ENCODE measurements at places on chromosomes 13 and 19.
A peak's percentile ranks its signal among the peaks of the same experiment; 100 is the strongest.

DNA sequence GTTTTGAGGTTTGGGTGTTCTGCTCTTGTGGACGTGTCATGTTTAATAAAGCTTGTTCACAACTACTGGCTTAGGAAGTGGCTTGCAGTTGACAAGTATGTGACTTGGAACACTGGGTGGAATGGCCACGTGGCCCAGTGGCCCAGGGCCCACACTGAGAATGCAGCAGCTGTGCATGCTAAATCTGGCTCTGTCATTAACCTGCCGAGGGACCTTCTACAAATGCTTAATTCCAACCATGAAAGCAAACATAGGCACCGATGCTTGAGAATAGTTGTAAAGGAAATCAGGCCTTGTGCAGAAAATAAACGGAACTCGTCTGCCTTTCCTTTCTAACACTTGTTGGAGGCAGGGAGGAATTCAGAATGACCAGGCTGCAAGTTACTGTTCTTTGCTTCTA is 11.6 kb upstream of the CLDN10 start:
- DNase-seq, result no peak

- no peak for DNase-seq
Observed at GRCh38 chr19:30887042-30887441, 462.2 kb downstream of the TSHZ3 start.

GRCh38 chr19:1266129-1266915 is 2.8 kb upstream of the CIRBP start:
- DNase-seq, result peak; percentile 95

- peak; percentile 53 for DNase-seq
Observed at GRCh38 chr13:27450921-27451471, 632 bp upstream of the MTIF3 start.

DNA sequence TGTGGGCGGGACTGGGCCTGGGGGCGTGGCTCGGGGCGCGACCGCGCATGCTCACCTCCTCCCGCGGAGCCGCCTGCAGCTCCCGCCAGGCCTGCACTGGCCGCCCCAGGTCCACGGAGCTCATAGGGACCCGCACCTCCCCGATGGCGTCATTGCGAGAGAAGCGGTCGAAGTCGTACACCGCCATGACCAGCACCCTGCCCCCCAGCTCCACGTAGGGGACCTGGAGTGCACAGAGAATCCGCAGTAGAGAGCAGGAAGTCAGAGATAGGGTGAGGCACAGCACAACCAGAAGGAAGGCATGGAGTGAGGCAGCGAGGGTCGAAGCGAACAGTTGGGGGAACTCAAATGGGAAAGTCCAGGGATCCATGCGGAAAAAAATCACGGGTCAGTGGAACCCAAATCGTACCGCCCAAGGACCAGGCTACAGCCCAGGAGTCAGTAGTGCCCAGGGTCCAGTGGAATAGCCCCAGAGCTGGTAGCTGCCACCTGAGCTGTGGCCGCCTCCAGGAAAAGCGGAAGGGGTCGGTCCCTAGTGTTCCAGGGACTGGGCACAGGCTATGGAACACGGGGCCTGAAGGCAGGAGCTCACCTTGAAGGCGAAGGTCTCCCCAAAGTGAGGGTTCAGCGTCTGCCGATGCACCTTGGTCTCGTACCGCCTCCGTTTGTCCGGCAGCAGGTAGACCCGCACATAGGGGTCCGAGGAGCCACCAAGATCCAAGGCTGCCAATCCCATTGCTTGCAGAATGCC is 4.8 kb downstream of the SYT5 start:
- DNase-seq, result no peak

DNA sequence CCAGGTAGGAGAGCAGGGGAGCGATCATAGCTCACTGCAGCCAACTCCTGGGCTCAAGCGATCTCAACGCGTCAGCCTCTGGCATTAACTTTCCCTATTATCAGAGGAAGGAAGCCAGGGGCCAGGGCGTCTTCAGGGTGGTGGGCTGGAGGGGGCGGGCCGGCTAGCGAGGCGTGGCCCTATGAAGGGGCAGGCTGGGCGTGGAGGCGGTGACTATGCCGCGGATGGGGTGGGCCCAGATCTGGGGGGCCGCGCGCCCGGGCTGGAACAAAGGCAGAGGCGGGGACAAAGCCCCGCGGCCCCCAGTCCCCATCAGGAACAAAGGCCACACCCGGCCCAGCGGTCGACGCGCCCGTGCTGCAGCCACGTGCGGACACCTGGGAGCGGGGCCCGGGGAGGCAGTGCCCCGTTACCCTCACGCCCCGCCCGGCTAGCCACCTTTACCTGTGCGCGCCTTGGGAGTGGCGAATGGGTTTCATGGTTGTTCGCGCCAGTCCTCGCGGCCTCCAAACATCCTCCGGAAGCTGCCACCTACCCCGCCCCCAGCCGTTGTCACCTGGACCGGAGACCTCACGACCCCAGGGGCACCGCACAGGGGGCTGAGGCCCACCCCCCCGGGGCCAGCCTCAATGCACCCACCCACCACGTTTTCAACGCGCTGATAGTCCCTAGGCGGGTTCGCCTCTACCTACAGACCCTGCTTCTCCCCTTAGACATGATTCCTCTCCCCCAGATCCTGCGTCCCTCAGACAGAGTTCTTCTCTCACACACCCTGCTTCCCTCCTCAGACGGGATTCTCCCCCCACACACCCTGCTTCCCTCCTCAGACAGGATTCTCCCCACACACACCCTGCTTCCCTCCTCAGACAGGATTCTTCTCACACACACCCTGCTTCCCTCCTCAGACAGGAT is 5.4 kb upstream of the TRIM28 start:
- DNase-seq, result peak; percentile 81

DNA sequence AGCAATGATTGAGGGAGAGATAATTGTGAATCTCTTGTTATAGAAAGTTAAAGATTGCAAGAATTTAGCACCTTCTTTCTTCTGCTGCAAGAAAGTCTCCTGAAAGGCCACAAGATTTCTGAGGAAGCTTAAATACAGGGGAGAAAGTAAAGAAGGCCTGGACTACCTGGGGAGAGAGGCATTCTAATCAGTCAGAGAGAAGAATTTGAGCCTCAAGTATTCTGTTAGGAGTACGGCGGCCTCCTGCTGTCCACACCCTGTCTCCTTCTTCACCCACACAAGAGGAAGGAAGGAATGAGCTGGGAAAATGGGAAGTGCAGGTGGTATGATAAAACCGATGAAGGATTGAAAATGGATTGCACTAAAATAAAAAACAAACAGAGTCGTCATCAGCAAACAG is 474.7 kb downstream of the DIAPH3 start:
- DNase-seq, result no peak

- DNase-seq, result peak; percentile 64
Observed at GRCh38 chr19:35109395-35110112, 6.1 kb upstream of the FXYD3 start.

DNA sequence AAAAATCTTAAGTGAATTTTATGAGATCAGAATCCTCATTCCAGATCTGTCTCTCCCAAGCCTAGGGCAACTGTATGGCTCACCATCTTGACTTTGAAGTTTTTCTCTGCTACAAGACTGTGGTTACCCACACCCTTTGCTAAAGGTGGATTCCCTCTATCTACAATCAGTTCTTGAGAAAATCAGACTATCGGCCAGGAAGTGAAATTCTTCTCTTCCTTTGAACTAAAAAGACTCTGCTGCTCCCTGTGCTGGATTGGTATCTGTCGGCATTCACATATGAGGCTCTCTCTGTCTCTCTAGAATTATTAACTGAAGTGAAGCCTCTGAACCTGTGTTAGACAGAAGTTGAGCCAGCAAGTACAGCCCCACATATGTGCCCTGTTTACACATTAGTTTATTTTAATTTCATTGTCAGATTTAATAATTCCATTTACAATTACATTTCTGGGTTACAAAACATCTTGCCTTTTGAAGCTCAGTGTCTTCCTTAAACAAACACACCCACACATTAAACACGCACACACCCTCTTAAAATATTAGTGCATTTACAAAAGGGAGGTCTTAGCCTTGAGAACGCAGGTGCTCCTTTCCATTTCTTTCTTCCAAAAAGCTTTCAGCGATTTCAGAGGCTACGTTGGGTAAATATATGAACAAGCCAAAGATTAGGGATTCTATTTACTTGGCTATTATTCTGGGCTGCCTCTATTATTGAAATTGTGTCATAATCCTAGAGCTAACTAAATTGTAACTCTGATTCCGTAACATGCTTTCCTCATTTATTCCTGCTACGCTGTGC is 145.7 kb downstream of the MIPEP start:
- DNase-seq, result no peak

GRCh38 chr19:18419195-18419698 is at the start of gene SSBP4:
Gene SSBP4 (plus strand): TSS chr19:18419398. CDS start chr19:18419649, 251 bp downstream.
- DNase-seq, result peak; percentile 88

- no peak for DNase-seq
Observed at GRCh38 chr19:58058467-58058866, 615 bp upstream of the ZNF135 start.

GRCh38 chr19:4722671-4723594 is 709 bp downstream of the DPP9 start:
- peak; percentile 39 for DNase-seq

GRCh38 chr13:46716821-46717220 is 80.1 kb downstream of the ESD start:
- no peak for DNase-seq

DNA sequence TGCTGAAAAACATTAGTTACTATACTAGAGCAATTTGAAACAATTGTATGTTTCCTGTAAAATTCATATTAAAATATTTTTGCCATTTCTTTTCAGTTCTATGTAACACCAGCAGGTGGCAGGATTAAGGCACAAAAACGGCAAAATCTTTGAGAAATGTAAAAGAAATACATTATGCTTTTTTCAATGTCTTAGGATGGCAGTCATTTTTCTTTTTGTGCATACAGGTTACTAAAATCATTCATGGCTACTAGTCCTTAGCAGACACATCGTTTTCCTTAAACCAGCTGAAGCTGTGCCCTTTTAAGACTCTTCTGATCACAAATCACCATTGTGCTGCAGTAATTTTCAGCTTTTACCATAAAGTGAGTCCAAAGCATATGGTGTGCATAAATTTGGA is 800.7 kb upstream of the SLITRK5 start:
- DNase-seq, result peak; percentile 65

GRCh38 chr13:34405410-34406181 is 536.5 kb upstream of the NBEA start:
- no peak for DNase-seq

DNA sequence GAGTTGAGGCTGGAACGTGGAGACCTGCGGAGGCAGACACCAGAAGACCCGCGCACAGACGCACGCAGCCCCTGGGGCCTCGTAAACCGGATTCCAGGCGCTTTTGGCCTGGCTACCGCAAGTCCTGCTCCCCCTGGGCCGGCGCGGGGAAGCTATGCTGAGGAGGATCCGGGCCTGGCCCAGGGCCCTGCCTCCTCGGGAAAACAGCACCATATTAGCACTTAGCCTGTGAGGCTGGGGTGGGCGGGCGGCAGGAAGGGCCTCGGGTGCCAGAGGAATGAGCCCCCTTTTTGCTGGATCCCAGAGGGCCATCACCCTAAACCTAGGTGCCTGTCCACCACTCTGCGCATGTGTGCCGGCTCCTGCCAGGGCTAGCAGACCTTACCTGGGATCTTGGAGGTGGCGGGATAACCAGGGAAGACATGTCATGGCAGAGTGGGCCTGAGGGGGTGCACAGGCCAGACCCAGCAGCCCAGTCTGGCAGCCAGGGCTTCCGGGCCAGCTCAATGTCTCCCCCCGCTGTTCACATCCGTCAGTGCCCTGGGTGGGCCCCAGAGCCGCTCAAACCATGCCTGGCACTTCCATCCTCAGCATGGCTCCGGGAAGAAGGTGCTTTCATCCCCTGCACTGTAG is 7.3 kb downstream of the ELOF1 start:
- peak; percentile 52 for DNase-seq

GRCh38 chr19:19257137-19257536 is 16.0 kb downstream of the TM6SF2 start:
- no peak for DNase-seq

DNA sequence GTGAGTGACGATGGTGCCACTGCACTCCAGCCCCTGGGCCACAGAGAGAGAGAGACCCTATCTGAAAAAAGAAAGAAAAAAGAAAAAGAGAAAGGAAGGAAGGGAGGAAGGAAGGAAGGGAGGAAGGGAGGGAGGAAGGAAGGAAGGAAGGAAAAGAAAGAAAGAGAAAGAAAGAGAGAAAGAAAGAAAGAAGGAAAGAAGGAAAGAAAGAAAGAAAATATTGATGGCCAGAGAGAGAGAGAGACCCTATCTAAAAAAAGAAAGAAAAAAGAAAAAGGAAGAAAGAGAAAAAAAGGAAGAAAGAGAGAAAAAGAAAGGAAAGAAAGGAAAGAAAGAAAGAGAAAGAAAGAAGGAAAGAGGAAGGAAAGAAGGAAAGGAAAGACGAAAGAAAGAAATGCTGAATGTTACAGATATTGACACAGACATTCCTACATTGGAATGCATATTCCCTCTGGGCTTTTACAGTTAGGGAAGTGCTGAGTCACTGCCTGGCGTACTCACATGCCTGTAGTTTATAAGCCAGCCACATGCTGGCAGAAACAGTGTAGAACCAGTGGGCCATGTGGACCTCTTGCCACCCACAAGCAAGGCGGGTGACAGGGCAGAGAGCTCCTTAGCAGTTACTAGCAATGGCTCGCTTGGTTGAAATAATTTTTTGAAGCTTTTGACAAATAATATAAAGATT is 34.6 kb upstream of the SLC46A3 start:
- peak; percentile 62 for DNase-seq

DNA sequence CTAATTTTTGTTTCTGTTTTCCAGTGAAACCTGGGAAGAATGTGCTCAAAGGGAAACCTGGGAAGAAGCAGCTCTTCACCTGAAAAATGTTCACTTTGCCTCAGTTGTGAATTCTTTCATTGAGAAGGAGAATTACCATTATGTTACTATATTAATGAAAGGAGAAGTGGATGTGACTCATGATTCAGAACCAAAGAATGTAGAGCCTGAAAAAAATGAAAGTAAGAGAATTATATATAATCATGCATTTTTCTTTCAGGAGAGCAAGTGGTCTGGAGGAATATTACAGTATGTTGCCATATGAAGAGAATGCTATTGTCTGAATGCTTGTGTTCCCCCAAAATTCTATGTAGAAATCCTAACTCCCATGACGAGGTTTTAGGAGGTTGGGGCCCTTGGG is 3.4 kb downstream of the NUDT15 start:
- DNase-seq, result no peak

DNA sequence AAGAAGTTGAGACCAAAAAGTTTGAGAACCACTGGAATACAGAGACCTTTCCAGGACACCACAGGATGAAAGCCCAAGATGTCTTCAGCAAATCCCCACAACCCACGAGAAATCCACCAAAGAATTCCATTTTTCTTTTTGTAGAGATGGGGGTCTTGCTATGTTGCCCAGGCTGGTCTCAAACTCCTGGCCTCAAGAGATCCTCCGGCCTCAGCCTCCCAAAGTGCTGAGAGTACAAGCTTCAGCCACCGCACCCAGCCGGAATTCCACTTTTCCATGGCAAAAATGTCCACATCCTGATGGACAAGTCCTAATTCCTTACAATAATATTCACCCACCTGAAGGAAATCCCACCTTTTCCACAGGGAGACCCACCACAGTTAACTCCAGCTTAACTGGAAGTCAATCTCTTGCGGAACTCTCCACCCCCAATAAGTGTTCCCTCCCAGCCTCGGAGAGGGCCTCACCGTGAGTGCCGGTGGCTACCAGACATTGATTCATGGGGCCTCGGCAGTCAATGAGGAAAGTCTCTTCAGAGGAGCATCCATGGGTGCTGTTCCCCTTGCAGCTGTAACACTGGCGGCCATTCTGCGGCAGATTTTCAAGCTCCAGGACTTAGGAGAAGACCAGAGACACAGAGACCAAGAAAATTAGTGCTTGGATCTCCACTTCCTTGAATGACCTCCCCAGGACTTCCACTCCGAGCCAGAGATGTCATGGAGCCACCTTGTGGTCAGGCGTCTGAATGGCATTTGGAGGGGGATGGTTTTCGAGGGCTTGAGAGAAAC is 12.3 kb upstream of the CADM4 start:
- DNase-seq, result peak; percentile 89
